ENCODE measurements at places on chromosomes 4 and X. TPM values are rescaled to one million over a fixed set of nuclear protein-coding genes. Genes with fewer than 3 reads are reported as not detected.

DNA sequence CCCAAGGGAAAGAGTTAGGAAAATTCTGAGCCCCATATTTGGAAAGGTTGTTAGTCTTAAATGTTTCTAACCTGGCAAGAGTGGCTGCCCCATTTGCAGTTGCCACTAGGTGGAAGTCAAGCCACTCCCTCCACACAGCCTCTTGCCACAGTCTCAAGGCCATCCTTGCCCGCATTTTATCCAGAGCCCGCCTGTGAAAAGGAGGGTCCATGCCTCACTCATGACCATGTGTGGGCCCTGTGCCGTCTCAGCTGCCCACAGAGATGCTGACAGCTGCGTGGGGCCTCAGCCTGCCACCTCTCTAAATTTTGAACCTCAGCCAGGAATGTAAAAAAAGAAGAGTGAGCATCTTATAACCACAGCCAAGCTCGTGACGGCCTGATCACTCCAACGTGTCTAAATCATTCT, 201.5 kb upstream of the FAM241A start:
- DNase-seq = peak; percentile 33
- no peaks in the 10 kb centered on the region for H3K36me3 ChIP-seq
- H3K27me3 ChIP-seq = no peaks in the 10 kb centered on the region
- no peak overlapping the region for H3K4me3 ChIP-seq
- no peaks in the 10 kb centered on the region for H3K4me1 ChIP-seq

DNA sequence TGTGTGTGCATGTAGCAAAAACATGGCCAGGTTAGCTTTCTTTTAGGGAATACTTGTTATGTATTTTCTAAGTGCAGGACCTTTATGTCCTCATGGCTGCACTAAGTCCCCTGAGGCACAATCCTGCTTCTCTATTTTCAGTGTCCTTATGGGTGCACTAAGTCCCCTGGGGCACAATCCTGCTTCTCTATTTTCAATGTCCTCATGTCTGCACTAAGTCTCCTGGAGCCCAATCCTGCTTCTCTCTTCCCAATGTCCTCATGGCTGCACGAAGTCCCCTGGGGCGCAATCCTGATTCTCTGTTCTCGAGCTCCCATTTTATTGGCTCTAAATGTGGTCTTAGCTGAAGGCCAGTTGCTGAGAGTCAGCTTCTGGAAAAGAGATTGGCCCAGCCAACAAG, 49.7 kb upstream of the GPRIN3 start:
- H3K4me1 ChIP-seq = no peaks in the 10 kb centered on the region
- no peak overlapping the region for H3K4me3 ChIP-seq
- no peak overlapping the region for H3K27ac ChIP-seq
- H3K27me3 ChIP-seq = no peaks in the 10 kb centered on the region
- no peak for DNase-seq
- no peaks in the 10 kb centered on the region for H3K36me3 ChIP-seq

GRCh38 chr4:27018910-27019309, 158.3 kb downstream of the STIM2 start:
- no peaks in the 10 kb centered on the region for H3K36me3 ChIP-seq
- no peaks in the 10 kb centered on the region for H3K27me3 ChIP-seq
- no peak for DNase-seq
- H3K4me1 ChIP-seq = no peaks in the 10 kb centered on the region
- no peak overlapping the region for H3K4me3 ChIP-seq

Gene RHOXF2B
- total RNA-seq = not detected

DNA sequence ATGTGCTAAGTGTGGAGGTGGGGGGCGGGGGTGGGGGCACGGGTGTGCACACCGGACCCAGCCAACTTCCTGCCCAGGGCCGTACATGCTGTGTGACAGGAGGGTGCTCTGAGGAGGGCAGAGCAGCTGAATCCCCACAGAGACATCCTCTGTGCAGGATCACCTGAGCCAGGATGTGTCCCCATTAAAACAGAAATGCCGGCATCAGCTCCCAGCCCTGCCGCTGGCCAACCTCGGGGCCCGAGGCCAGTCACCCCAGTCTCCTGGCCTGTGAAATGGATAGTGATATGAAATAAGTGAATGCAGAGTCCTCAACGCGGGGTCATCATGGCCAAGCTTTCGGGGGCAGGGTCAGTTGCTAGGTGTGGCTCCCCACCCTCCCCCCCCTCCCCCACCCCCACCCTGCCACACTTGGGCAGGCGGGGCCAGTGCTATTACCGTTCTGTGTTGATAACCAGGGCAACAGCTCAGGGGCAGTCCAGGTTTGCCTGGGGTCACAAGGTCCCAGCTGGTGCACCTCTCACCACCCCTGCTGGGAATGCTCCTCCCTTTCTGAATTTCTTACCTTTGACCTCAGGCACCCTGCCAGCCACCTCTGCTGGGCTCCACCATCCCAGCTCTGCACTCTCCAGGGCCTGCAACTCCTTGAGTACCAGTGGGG, 227.2 kb upstream of the PSAPL1 start:
- no peaks in the 10 kb centered on the region for H3K36me3 ChIP-seq
- no peak for DNase-seq
- no peak overlapping the region for H3K27ac ChIP-seq
- no peak overlapping the region for H3K4me3 ChIP-seq

GRCh38 chr4:41050880-41051775, 163.2 kb downstream of the APBB2 start:
- H3K4me1 ChIP-seq = no peaks in the 10 kb centered on the region
- no peaks in the 10 kb centered on the region for H3K27me3 ChIP-seq
- H3K36me3 ChIP-seq = no peaks in the 10 kb centered on the region
- H3K4me3 ChIP-seq = peak overlapping the region; percentile 14
- peak overlapping the region; percentile 19 for H3K27ac ChIP-seq

GRCh38 chrX:68761086-68761485, 67.7 kb upstream of the EFNB1 start:
- no peaks in the 10 kb centered on the region for H3K36me3 ChIP-seq
- no peaks in the 10 kb centered on the region for H3K4me1 ChIP-seq
- H3K4me3 ChIP-seq = no peak overlapping the region
- no peak overlapping the region for H3K27ac ChIP-seq
- no peak for DNase-seq

DNA sequence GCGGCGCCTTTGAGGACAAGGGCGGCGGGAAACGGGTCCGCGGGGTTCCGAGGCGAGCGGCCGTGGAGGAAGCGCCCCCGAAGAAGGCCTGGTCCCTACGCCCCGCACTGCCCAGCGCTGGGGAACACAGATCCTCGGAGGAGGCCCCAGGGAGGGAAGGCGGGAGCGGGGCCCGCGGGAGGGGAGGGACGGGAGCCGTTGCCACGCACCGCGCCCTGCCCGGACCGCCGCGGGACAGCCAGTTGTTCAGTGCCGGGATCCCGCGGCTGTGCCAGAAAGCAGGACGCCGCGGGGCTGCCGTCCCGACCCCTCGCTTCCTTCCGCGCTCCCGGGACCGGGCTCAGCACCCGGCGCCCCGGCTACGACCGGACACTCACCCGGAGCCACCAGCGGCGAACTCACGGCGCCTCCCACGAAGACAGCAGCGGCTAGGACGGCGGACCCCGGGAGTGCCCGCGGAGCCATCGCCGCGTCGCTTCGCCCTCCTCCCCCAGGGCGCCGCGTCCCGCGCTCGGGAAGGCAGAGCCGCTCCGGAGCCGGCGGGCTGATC, 278 bp downstream of the RELL1 start:
- H3K27me3 ChIP-seq = no peaks in the 10 kb centered on the region
- peak; percentile 52 for DNase-seq
- H3K36me3 ChIP-seq = no peaks in the 10 kb centered on the region
- peak overlapping the region; percentile 97 for H3K27ac ChIP-seq
- peaks cover 49% of the 10 kb centered on the region for H3K4me1 ChIP-seq
- H3K4me3 ChIP-seq = peak overlapping the region; percentile 91

DNA sequence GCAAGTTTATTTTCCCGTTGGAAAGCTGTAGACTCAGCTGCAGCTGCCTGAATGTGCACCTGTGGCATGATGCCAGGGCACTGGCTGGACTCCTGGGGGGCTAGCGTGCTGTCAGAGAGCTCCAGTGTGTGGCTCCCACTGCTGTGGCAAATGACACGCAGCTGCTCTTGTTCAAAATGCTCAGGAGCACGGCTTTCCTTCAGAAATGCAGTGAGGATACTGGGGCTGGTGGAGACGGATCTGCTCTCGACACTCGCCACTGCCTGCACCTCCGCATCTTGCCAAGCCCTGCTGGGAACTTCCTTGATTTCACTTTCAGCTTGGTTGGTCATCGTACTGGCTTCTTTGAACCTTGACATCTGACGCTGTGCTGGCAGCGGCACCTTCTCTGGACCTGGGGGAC, 58.7 kb downstream of the GPRIN3 start:
- H3K4me3 ChIP-seq = no peak overlapping the region
- H3K4me1 ChIP-seq = no peaks in the 10 kb centered on the region
- no peaks in the 10 kb centered on the region for H3K27me3 ChIP-seq
- DNase-seq = no peak
- H3K27ac ChIP-seq = no peak overlapping the region

Gene HTT
- 72.9 TPM for total RNA-seq

- peak overlapping the region; percentile 39 for H3K27ac ChIP-seq
- no peaks in the 10 kb centered on the region for H3K36me3 ChIP-seq
- peak overlapping the region; percentile 80 for H3K4me3 ChIP-seq
Measured at GRCh38 chrX:154430479-154430878, 2.0 kb downstream of the ATP6AP1 start.

GRCh38 chr4:185341377-185341776, 54.3 kb downstream of the LRP2BP start:
- H3K4me3 ChIP-seq = no peak overlapping the region
- H3K27ac ChIP-seq = no peak overlapping the region
- no peaks in the 10 kb centered on the region for H3K36me3 ChIP-seq
- H3K4me1 ChIP-seq = peaks cover 5% of the 10 kb centered on the region

- H3K27me3 ChIP-seq = peaks cover 5% of the 10 kb centered on the region
- peaks cover 6% of the 10 kb centered on the region for H3K4me1 ChIP-seq
- no peaks in the 10 kb centered on the region for H3K36me3 ChIP-seq
- no peak overlapping the region for H3K27ac ChIP-seq
- no peak overlapping the region for H3K4me3 ChIP-seq
Measured at GRCh38 chr4:176193126-176193525, 2.3 kb downstream of the SPATA4 start.

- no peak overlapping the region for H3K27ac ChIP-seq
- no peak for DNase-seq
- no peaks in the 10 kb centered on the region for H3K36me3 ChIP-seq
- H3K4me3 ChIP-seq = no peak overlapping the region
- no peaks in the 10 kb centered on the region for H3K27me3 ChIP-seq
Measured at GRCh38 chr4:121299367-121299766, 81.5 kb downstream of the QRFPR start.

Gene MFAP3L
- 4.8 TPM for total RNA-seq

- no peak overlapping the region for H3K4me3 ChIP-seq
- no peak for DNase-seq
- H3K4me1 ChIP-seq = peaks cover 5% of the 10 kb centered on the region
- no peak overlapping the region for H3K27ac ChIP-seq
Measured at GRCh38 chr4:83489711-83490326, 4.9 kb upstream of the ABRAXAS1 start.

Gene ETDA
- not detected for total RNA-seq
